GM19239 (cell line): ENCODE measurements at places on chromosomes 1 and 21.

- no peak for DNase-seq
These were observed 11.8 kb upstream of the FMOD start for GRCh38 chr1:203362720-203363025.

GRCh38 chr1:84763912-84764680, 73.8 kb upstream of the SSX2IP start:
- DNase-seq, result no peak

- DNase-seq, result no peak
These were observed 62.1 kb downstream of the CLIC6 start for GRCh38 chr21:34730756-34731445.

DNA sequence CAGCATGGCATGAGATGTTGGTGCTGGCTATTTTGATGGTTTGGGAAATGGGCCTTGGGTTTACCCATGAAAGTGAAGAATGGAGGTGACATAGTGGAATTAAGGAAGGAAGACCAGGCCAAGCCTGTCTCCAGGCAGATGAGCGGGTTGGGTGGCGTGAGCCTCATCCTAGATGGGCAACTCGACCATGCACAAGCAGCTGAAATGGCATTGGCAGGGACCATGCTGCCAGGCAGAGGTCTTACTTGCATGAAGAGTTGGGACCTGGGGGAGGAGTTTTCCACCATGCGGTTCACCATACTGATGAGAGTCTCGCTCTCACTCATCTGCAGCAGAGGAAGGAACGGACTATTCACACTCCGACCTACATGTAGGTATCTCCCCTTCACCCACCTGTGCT, 37.5 kb upstream of the GOLT1A start:
- no peak for DNase-seq

DNA sequence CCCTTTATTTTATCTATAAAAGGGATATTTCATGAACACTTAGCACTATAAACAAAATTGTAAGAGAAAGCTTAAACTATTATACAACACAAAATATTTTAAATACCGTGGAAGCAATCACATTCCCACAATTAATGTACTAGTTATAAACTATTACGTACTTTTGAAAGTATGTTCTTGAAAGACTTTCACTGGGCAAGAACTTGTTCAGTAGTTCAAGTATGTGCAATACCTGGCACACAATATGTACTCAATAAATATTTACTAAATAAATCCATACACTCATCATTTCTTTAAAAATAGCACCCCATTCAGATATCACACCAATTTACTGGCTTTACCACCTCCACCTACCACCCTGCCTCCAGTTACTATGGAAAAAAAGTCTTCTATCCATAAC, 12.6 kb upstream of the FMO2 start:
- no peak for DNase-seq

DNA sequence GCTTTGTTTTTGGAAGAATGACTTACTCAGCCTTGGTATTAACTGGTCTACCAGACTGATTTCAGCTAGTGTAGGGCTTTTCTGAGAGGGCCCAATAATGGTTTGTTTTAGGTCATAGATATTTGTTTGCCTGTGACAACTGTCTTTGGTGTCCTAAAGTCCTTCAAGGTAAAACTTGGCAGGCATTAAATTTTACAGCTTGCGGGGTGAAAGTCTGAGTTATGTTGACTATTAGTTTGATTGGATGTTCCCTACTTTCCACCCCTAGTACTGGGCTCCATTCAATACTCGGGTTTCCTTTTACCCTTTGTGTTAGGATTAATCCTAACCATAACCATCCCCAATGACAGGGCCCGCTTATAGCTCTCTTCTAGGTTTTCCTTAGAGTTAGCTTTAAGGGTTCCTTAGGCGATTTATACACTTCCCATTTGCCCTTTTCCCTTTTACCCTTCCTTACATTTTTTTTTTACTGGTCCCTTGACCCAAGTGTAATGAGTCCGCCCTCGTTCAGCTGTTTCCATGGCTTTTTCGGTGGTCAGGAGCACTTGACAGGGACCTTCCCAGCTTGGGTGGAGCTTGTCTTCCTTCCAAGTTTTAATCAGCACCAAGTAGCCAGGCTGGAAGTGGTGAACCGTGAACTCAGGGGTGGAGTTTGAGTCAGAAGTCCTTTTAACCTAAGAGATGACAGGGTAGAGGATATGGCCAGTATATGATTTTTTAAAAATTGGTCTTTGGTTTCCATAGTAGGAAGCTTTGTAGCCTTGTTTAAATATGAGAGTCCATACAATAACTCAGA, 28.5 kb upstream of the LCE5A start:
- DNase-seq, result no peak

DNA sequence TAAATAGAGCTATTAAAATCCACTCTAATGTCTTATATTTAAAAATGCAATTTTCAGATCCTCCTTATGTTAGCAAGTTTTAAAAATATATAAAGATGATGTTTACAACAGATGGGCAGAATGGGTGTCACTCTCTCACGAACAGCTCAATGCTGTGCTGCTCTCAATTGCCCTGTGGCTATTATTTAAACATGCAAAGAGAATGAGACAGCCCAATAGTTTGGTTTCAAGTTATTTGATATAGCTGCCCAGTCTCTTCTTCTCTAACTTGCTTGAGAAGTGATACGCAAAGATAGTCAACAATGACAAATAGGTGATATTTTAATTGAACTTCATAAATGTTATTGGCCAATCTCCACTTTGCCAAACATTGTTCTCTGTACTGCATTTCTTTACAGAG, 199.3 kb upstream of the GREM2 start:
- DNase-seq, result no peak

- no peak for DNase-seq
These were observed 620.0 kb upstream of the B3GALT2 start for GRCh38 chr1:193806079-193807048.

DNA sequence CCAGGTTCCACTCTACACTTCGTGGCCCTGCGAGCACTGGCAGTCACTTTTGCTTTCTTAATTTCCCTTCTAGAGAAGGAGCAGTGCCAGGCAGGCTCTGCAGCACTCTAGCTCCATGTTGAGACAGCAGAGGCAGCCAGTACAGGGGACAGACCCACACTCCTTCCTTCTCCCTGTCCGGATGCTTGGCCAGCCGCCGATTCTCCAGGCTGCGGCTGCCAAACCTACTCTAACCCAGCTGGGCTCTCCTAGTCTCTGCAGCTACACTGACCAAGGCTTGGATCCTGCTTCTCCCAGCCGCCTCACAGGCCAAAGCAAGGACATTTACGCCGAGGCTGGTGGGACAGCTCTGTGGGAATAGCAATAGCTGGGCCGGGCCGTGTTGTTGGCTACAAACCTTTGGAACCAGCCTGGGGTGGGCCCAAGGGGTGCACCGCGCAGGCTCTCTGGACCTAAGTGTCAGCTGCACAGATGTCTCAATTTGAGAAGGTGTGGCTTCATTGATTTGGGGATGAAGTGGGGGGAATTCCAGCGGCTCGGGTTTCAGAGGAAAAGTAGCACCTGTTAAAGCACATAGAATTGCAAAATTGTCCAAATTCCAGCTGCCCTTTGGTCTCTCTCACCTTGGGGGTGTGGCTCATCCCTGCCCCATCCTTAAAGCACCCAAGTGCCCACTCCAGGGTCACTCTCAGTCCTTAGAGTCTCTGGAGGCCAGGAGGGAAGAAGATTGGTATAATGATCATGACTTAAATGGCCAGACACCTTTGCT, 3.2 kb downstream of the BARHL2 start:
- no peak for DNase-seq

DNA sequence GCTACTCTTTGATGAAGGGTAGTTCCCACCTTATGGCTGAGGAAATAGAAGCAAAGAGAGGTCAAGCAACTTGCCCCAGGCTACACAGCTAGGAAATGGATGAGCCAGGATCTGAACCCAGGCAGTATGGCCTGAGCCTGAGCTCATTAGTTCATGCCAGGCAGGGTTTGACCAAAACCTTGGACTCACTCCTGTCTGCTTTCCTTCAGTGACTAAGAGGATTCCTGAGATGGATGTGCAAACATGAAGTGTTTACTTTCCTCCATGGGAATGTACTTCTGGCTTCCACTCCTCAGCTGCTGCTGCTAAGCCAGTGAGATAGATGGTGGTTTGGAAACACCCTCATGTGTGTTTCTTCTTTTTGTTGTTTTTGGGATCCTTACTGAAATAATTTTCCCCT, 35.1 kb upstream of the ERRFI1 start:
- no peak for DNase-seq

GRCh38 chr1:92960395-92961130, 699 bp downstream of the DIPK1A start:
- DNase-seq, result no peak

DNA sequence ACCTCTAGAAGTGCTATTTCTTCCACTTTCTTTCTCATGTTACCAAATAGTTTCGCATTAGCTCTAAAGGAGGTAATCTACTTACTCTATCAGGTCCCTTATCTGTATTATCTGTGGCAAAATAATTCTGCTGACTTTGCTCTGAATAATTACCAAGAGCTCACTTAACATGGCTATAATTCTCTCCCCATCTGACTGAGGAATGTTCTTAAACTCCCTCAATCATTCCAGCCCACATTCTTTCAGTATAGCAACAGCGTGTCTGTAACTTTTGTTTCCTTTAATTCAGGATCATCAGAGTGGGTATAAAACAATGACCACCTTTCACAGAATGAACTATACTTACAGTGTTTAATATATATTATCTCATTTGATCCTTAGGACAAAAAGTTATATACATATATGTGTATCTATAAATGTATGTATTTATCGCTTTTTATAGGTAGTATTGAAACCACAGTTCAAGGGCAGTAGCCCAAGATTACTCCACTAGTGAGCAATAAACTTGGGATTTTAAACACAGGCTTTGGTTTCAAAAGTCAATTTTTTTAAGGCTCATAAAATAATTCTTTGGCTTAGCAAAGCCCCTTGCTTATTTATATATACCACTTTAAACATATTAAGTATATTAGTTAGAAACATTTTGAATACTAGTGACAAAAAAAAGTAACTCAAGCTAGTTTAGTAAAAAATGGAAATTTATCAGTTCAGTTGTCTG, 36.1 kb upstream of the ST6GALNAC3 start:
- DNase-seq, result no peak

GRCh38 chr1:228097333-228098081, 5.6 kb downstream of the C1orf35 start:
- no peak for DNase-seq

- DNase-seq, result no peak
These were observed 140.3 kb downstream of the ZC3H11B start for GRCh38 chr1:219472596-219472995.

GRCh38 chr1:38296047-38296446, 249.5 kb upstream of the POU3F1 start:
- no peak for DNase-seq

DNA sequence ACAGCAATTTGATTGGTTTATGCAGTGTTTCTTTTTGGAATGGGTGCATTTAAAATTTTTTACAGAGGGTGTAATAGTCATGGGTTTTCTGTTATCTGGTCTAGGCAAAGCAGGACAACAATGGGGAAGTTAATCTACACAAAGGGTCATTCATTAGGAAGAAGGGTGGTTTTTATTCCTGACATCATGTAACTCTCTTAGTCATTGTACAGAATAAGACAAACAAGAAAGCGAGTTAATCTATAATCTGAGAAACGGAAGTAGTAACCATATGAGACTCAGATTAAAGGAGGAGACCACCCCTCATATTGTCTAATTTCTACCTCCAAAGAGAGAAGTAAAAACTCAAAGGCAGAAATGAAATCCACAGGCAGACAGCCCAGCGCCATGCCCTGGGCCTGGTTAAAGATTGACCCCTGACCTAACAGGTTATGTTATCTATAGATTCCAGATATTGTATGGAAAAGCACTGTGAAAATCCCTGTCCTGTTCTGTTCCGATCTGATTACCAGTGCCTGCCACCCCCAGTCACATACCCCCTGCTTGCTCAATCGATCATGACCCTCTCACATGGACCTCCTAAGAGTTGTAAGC, 10.5 kb upstream of the IFI6 start:
- DNase-seq, result no peak

DNA sequence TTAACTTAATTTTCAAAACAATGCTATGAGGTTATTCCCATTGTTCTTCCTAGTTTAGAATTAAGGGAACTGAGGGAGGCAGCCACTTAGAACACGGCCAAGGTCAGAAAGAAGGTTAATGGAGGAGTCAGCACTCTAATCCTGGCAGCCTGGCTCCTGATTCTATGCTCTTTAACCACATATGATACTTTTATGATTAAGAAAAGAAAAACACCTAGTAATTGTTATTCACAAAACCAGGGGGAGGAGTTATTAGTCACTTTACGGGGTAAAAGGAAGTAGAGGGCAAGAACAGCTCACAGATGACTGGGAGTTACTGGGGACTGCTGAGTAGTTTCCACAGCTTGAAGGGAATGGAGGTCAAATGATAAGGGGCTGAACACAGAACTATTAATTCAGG, 38.6 kb downstream of the GADD45A start:
- no peak for DNase-seq

GRCh38 chr1:54404939-54405897, 976 bp downstream of the SSBP3 start:
- DNase-seq, result no peak

GRCh38 chr1:19461220-19461554, 24.2 kb downstream of the CAPZB start:
- no peak for DNase-seq

- no peak for DNase-seq
These were observed 64.0 kb downstream of the CD46 start for GRCh38 chr1:207815913-207816291.

- DNase-seq, result peak; percentile 38
These were observed 71.7 kb upstream of the ETS2 start for GRCh38 chr21:38733972-38734546.

- DNase-seq, result no peak
These were observed 582 bp downstream of the SLC37A1 start for GRCh38 chr21:42513985-42514882.

DNA sequence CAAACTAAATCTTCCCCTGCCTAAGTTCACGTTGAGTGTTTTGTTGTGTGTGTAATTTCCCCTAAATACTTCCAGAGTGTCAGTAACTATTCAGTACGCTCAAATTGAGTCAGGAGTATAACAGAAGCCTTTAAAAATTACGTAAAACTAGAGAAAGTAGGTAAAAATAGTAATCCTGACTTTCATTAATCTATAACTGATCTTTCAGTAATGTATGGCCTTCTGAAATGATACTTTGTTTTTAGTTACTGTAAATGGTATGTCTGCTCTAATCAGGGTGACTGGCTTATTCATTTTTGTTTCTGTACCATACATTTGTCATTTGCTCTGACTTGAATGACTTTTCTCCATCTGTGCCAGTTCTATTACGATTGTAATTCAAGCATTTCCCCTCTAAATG, 29.4 kb downstream of the MIER1 start:
- no peak for DNase-seq

- DNase-seq, result no peak
These were observed 57.4 kb downstream of the SLC35A3 start for GRCh38 chr1:100027212-100027611.

DNA sequence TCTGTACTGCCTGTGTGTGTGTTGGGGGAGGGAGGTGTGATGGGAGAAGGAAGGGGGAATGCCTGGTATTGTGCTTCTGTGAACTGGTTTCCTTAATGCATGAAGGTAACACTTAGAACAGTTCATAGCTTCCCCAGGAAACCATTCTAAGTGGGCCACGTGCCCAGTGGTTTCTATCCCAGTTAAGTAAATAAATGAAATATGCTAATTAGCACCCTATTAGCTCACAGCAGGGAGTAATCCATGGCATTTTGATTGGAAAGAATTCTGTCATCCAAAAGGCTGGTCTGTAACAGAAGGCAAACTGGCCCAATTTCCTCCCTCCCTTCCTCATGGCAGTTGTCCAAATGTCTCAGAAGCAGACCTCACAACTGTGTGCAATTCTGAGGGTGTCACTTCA, 199.3 kb downstream of the TTLL7 start:
- DNase-seq, result no peak

- DNase-seq, result no peak
These were observed 67.2 kb downstream of the UBIAD1 start for GRCh38 chr1:11340233-11340632.

- DNase-seq, result no peak
These were observed 91.1 kb upstream of the DISP3 start for GRCh38 chr1:11387829-11388228.
